ENCODE measurements at places on chromosomes 2 and 18. TPM values are rescaled to one million over a fixed set of nuclear protein-coding genes. Genes with fewer than 3 reads are reported as not detected.
A peak's percentile ranks its signal among the peaks of the same experiment; 100 is the strongest.

ADI1 gene
- 32.6 TPM for total RNA-seq

ARHGAP15 gene
- 1.2 TPM for total RNA-seq

SERPINB13 gene
- total RNA-seq: not detected

INHBB gene
- total RNA-seq: not detected

GAREM2 gene
- 2.8 TPM for total RNA-seq

MAL gene
- total RNA-seq: not detected

SCN1A gene
- total RNA-seq: not detected

COL4A4 gene
- 19.4 TPM for total RNA-seq

ASTL gene
- total RNA-seq: not detected

VAMP8 gene
- total RNA-seq: 90.8 TPM

PIEZO2 gene
- total RNA-seq: 0.91 TPM

UGT1A6 gene
- total RNA-seq: 116 TPM

DNA sequence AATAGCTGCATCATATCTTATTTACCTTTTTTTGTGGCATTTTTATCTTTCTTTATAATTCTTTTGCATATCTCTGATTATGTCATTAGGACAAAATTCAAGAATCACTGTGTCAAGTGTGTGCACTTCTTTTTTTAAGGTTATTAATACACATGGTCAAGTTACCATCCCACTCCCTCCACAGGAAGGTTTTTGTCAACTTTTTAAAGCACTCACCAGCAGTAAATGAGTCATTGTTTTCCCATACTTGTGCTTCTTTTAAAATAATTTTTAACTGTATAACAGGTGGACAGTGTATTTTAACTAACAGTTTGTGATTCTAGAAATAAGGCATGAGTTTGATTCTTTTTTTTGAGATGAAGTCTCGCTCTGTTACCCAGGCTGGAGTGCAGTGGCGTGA lies 45.7 kb upstream of the FAM171B start:
- H3K36me3 ChIP-seq: peaks cover 26% of the 10 kb centered on the region
- no peaks in the 10 kb centered on the region for H3K27me3 ChIP-seq
- no peak overlapping the region for H3K27ac ChIP-seq
- H3K4me3 ChIP-seq: no peak overlapping the region
- H3K4me1 ChIP-seq: no peaks in the 10 kb centered on the region

DNA sequence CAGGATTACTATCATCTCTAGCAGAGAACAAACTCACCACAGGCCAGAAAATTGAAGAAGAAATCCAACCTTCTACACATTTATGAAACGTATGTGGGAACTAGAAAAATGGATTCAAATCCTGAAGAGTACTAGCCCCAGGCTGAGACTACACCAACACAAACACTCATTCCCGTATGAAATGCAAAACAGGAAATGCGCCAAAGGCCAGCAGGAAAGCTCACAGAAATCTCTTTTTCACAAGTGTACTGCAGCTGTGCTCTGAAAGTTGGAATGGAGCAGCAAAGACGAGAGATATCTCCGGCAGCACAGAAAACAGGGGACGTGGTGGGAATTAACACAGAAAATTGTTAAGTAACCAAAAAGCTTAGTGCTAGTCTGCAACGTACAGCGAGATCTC lies 913.5 kb downstream of the TDRD15 start:
- H3K4me3 ChIP-seq: no peak overlapping the region
- no peaks in the 10 kb centered on the region for H3K36me3 ChIP-seq
- DNase-seq: no peak
- H3K27ac ChIP-seq: no peak overlapping the region
- no peaks in the 10 kb centered on the region for H3K4me1 ChIP-seq
- H3K27me3 ChIP-seq: no peaks in the 10 kb centered on the region

DNA sequence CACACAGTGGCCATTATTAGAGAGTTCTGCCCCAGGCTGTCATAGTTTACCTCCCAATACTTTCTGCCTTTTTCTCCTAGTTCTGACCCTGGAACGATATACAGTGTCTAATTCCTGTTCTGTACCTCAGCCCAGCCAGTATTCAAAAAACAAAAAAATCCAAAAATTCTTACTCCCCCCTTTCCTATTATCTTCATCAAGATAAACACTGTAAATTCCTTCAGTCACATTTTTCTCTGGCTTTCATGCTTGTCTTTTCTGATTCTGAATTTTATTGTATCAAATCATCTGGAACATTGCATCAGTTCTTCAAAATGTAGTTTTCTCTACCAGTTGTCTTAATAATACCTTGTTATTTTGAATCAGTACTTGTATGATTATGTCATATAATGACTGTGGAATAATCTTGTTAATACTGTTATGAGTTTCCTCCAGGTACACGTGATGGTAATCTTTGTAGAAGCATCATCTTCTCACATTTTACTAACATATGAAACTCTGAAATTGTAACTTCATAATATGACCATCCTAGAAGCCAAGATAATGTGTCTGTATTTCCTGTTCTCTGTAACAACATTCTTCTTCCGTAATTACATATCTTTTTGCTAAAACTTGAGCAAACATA lies 79.0 kb upstream of the NOSTRIN start:
- DNase-seq: no peak
- peaks cover 4% of the 10 kb centered on the region for H3K36me3 ChIP-seq
- H3K27ac ChIP-seq: no peak overlapping the region
- peaks cover 10% of the 10 kb centered on the region for H3K4me1 ChIP-seq

- no peak overlapping the region for H3K27ac ChIP-seq
- no peaks in the 10 kb centered on the region for H3K36me3 ChIP-seq
- peaks cover 8% of the 10 kb centered on the region for H3K4me1 ChIP-seq
- no peak for DNase-seq
These were observed 128.6 kb downstream of the MSTN start for GRCh38 chr2:189933911-189934399.

DNA sequence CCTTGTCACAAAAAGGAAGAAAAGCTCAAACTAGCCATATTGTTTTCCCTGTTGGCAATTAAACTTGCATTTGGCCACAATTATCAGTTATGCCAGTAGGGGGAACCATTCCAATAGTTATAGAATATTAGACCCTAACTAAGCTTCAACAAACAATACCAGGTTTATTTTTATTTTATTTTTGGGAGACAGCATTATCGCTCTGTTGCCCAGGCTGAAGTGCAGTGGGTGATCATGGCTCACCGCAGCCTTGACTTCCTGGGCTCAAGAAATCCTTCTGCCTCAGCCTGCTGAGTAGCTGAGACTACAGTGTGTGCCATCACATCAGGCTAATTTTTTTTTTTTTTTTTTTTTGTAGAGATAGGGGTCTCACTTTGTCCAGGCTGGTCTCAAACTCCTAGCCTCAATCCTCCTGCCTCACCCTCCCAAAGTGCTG lies 102.1 kb downstream of the ATAD2B start:
- no peaks in the 10 kb centered on the region for H3K36me3 ChIP-seq
- H3K4me1 ChIP-seq: no peaks in the 10 kb centered on the region
- H3K27me3 ChIP-seq: no peaks in the 10 kb centered on the region
- peak; percentile 54 for DNase-seq
- H3K4me3 ChIP-seq: no peak overlapping the region

DNA sequence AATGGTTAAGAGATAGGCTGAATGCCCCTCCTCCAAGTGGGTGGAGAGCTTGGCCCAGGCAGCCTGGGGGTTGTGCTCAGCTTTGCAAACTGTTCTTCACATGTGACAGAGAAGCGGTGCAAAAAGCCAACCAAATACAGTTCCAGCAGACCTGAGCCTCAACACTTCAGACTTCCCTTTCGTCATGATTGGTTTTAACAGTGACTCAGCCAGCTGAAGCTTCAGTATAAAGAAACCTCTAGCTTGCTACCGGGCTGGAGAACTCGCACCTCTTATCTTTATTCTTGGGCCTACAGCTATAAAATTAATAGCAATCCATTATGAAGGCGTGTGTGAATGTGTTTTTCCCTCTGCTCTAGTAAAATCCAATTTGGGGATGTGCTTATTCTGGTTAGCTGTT lies 20.0 kb downstream of the SETBP1 start:
- H3K4me3 ChIP-seq: no peak overlapping the region
- peaks cover 13% of the 10 kb centered on the region for H3K4me1 ChIP-seq
- H3K27ac ChIP-seq: no peak overlapping the region
- DNase-seq: no peak

GRCh38 chr2:102277202-102277700 lies 34.1 kb upstream of the IL1RL1 start:
- no peak for DNase-seq
- peaks cover 50% of the 10 kb centered on the region for H3K27me3 ChIP-seq
- no peaks in the 10 kb centered on the region for H3K36me3 ChIP-seq
- no peak overlapping the region for H3K4me3 ChIP-seq
- no peaks in the 10 kb centered on the region for H3K4me1 ChIP-seq

- peaks cover 82% of the 10 kb centered on the region for H3K27me3 ChIP-seq
- H3K27ac ChIP-seq: no peak overlapping the region
- no peak overlapping the region for H3K4me3 ChIP-seq
- no peaks in the 10 kb centered on the region for H3K4me1 ChIP-seq
- no peak for DNase-seq
- no peaks in the 10 kb centered on the region for H3K36me3 ChIP-seq
These were observed 82.0 kb downstream of the APOB start for GRCh38 chr2:20961858-20962257.

DNA sequence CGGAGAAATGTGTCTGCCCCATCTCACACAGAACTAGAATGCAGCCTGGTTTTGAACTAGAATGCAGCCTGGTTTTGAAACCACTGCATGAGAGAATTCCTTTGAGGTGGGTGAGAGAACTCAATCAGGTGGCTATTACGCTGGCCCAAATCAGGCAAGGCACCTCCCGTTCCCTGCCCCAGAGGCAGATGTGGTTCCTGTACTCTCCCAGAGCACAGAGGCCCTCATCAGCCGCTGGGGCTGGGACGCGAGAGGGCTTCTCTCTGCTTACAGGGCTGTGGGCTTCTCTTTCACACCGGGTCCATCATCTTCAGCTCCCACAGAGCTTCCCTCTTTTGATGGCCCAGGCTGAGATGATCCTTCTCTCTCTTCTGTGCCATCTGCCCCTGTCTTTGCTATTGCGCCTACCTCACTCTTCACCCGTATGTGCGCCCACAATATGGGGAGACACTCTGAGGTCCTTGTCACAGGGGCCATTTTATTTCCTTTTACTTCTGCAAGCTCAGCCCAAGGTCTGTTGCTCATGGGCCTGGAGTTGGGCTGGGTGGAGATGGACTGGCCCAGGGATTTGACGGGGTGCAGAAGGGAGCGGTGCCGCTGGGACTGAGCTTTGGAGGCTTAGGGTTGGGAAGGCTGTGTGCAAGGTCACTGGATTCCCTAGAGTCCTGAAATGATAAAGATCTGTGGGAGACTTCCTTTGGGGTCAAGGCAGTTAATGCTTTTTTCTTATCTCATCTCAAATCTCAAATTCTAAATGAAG lies 84.4 kb upstream of the HS6ST1 start:
- H3K27me3 ChIP-seq: no peaks in the 10 kb centered on the region
- DNase-seq: no peak
- H3K36me3 ChIP-seq: no peaks in the 10 kb centered on the region
- H3K4me3 ChIP-seq: no peak overlapping the region
- H3K4me1 ChIP-seq: no peaks in the 10 kb centered on the region

DNA sequence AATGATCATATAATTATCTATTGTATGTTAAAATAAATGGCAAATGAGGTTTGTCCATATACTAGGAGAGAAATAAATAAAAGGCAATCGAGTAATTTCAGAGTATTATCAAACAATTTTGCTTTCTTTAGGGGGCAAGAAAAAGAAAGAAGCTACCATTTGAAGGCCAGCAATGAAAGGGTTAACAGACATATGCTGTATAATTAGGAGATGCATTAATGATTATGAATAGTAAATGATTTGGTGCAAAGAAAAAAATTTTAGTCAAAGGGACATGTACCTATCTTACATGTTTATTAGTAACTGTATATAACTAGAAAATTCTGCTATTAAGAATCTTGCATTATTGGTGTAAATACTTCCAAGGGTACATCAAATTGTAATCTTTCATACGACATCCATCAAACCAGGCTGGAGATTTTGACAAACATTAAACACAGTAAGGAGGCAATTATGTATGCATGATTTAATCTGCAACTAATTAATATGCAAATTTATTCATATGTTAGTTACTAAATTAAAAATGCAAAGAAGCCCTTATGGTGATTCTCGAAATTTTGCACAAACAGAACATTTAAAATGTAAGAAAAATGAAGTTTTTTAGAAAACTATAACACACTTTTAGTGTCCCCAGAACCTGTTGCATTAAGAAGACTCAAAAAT lies 251.4 kb downstream of the TCF4 start:
- no peak overlapping the region for H3K4me3 ChIP-seq
- H3K27me3 ChIP-seq: no peaks in the 10 kb centered on the region

DNA sequence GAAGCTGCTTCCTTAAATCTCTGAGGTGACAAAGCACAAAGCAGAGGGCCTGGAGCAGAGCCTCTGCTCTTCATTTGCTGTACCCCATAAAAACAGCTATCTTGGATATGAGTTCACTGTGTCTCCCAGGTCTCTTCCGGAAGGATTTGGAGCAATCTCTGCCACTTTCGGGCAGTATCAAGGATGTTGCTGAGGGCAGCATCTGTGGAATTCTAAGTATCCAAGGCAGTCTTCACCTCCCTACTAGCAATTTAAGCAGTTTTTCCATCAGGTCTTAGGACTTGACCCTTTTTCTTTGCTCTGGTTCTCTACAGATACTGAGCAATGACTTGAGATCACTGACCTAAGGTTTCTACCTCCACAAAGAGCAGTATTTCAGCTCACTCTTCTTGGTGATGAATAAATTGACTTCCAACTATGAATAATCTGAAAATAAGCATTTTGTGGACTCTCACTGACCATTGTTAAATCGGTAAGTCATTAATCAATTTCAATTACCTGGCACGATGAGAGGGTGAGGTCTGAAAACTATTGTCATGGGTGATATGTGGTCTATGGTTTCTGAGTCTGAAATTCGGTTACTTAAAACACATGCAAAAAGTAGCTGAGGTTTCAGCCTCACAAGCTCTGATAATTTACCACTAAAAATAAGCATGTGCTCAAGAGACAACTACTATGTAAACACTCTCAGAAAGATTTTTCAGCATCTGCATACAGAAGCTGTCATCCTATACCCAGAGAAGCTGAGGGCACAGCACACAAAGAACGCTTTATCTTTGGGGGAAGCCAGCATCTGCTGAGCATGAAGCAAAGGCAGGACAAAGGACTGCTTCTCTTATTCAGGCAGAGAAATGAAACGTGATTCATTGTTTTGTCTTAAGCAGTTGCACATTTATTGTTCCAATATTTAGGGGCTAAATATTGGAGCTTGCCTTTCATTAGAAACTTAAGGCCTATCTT lies 32.1 kb upstream of the SPATS2L start:
- no peaks in the 10 kb centered on the region for H3K4me1 ChIP-seq
- H3K4me3 ChIP-seq: no peak overlapping the region
- DNase-seq: no peak
- no peaks in the 10 kb centered on the region for H3K27me3 ChIP-seq
- H3K36me3 ChIP-seq: no peaks in the 10 kb centered on the region

DNA sequence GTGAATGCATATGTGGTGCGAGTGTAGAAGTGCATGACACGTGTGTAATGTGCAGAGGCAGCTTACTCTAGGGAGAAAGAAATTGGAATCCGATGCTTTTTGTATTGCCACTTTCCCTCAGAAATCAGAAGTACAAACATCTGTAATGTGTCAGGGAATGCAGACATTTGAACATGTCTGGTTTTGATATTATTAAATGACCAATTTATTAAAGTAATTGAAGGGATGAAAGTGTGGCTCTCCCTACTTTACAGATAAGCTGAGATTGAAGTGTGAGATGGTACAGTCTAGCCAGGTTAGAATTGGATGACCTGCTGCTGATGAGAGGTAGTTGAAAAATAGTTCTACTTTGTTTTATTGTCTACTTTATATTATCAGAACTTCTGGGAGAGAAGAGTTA lies 74.5 kb upstream of the NT5C1B start:
- H3K27ac ChIP-seq: no peak overlapping the region
- no peaks in the 10 kb centered on the region for H3K27me3 ChIP-seq
- DNase-seq: no peak
- no peaks in the 10 kb centered on the region for H3K4me1 ChIP-seq
- no peaks in the 10 kb centered on the region for H3K36me3 ChIP-seq

Data from Calu3 (cell line).